Astrocyte (in vitro differentiated cells and primary cell): ENCODE measurements at places on chromosomes 12 and 14.
A peak's percentile ranks its signal among the peaks of the same experiment; 100 is the strongest.

- DNase-seq: peak; percentile 39
Measured at GRCh38 chr12:7498809-7499208, 4.8 kb downstream of the CD163 start.

DNA sequence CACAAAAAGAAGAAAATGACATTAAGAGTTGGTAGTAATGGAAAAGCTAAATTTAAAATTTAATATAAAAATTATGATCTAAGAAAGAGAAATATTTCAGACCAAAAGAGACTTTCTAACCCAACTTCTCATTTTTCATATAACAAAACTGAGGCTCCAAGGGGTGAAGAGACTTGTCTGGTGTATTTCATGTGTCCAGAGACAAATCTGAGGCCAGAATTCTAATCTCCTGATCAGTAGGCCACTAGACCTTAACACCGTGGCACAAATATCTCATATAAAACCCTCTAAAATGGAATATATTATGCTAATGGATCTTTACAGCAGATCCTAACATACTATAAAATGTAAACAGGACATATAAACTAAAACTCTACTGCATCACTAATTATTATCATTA is 275.7 kb upstream of the SLC16A7 start:
- no peak for DNase-seq

GRCh38 chr14:59336098-59336497 is 129.1 kb downstream of the GPR135 start:
- DNase-seq: peak; percentile 40

DNA sequence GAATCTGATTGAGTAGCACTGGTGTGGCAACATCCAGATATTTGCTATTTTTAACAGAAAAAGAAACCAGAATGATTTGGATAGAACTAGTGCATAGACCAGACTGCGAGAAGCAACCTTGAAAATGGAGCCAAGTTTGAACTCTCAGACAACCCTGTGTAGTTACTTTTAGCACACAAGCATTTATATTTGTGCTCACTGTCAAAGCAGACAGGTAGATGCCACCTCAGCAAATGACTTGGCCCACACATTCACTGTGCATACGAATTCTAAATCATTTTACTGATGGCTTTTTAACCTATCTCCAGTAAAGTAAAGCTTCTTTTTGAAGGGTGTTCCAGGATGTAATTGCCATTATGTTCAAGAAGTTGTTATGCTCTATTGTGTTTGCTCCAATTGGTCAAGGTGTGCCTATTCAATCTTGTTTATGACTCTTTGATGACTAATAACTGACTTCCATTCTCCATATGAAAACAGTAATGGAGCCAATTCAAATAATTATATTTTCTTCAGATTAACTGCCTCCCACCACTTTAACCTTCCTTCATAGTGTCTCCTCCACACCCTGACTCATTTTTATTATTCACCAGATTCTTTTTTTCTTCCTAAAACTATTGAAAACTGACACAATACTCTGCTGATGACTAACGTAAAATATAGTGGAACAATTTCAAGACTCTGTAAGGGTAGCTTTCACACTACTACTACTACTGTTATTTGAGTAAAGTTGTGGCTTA is 138.5 kb downstream of the CCER1 start:
- DNase-seq: peak; percentile 74

DNA sequence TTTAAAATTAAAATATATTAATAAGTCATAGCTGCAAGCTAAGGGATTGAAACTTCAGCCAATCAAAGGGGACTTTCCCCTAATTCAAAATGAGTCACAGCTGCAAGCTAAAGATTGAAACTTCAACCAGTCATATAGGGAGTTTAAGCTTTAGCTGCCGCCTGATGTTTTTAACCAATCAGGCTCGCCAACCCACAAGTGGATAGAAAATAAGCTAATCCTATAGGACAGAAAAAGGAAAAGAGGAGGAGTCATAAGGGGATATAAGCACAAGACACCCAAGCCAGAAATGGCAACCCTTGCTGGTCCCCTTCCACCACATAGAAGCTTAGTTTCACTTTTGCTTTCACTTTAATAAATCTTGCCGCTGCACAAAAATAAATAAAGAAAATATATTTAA is 1154.6 kb downstream of the GALC start:
- no peak for DNase-seq

DNA sequence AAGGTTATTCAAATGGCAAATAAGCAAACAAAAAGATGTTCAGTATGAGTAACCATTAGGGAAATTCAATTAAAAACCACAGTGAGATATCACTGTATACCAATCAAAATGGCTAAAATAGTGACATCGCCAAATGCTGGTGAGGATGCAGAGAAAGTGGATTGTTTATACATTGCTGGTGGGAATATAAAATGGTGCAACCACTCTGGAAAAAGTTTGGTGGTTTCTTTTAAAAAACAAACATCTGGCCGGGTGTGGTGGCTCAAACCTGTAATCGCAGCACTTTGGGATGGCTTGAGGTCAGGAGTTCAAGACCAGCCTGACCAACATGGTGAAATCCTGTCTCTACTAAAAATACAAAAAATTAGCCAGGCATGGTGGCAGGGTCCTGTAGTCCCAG is 14.0 kb upstream of the STRAP start:
- no peak for DNase-seq

DNA sequence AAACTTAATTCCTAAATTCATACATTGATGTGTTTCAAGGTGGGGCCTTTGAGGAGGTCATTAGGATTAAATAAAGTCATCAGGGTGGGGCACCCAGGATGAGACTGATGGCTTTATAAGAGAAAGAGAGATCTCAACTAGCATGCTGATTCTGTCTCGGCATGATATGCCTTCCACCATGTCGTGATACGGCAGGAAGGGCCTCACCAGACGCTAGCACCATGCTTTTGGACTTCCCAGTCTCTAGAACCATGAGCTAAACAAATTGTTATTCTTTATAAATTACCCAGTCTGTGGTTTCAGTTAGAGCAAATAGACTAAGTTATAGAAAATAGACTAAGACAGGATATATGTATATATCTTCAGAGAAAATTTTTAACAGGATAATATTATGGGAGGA is 759.6 kb downstream of the MED13L start:
- DNase-seq: no peak

DNA sequence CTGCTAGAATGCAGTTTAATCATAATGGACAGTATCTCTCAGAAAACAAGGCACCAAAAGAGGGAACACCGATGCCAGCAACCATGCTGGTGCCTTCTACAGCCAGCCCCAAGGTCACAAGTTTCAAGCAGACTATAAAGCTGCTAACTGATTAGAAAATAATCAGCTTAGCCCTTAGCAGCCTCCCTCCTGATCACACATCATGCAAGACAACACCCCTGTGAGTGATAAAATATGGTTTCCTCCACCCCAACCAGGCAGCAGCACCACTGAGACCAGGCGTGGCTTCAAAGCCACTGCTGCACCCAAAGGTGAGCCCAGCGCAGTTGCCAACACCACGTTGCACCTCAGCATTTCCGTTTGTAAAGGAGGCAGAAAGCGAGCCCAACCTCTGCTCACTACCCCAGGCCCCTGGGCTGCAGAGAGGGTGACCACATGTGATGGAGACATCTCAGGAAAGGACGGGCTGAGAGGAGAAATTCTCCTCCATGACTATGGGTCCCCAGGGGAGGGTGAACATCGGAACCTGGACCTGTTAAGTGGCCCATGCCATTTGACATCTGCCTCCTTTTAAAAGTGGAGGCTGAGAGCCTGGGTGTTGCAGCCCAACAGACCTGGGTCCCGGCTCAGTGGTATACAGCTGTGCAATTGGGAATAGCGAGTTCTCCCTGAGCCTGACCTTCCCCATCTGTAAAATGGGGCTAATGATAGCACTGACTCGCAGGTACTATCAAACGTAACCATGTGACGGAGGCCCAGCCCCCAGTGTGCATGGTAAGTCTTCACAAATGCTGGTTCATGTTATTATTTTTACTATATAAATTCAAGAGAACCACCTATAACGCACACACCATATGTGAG is 11.5 kb downstream of the ZFP36L1 start:
- DNase-seq: no peak

DNA sequence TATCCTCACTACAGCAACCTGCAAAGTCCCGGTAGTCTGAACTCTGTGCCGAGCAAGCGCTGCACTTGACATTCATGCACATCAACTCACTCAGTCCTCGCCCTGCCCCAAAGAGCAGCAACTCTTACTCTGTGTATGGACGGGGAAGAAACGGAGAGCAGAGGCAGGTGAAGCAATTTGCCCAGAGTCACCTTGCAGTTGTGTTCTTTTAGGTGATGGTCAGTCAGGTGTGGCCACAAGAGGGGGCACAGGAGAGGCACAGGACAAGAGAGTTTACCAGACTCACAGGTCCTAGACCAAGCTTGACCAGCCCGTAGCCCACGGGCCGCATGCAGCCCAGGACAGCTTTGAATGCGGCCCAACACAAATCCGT is 39.1 kb downstream of the TSPAN11 start:
- no peak for DNase-seq

DNA sequence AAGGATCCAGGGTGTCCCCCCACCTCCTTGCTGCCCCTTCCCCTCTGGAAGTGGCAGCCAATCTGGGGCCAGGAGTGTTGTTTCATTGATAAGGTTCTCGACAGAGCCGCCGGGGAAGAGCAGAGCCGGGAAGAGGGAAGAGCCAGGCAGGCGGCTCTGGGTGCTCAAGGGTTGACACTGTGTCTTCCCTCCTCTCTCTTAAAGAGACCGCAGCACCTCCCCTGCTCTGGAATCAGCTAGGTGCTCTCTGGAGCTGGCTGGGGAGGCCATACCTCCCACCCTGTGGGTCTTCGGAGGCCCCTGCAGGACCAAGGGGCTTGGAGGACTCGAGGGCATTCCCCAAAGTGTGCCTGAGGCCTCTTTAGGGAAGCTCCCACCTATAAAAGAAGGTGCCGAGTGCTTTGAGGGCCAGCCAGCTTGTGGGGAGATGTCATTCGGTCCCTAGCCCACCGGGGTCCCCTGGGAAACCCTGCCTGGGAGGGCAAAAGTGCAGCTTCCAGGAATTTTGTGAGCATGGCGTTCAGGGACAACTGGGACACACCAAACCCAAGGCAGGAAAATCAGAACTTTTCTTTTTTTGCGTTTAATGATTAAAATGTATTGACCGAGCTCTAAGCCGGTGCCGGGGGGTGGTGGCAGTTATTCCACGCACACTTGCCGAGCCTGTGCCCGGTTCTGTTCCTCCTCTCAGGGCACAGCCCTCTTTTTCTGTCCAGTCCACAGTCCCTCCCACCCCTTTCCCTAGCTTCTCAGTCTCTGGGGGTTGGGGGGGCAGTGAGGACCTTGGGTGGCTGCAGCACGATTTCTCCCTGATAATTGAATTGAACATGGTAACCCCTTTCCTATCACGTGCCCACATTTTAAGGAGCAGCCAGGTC is 3.0 kb downstream of the SETD1B start:
- no peak for DNase-seq
